ENCODE measurements at places on chromosomes 6 and 20. TPM values are rescaled to one million over a fixed set of nuclear protein-coding genes. Genes with fewer than 3 reads are reported as not detected.

DNA sequence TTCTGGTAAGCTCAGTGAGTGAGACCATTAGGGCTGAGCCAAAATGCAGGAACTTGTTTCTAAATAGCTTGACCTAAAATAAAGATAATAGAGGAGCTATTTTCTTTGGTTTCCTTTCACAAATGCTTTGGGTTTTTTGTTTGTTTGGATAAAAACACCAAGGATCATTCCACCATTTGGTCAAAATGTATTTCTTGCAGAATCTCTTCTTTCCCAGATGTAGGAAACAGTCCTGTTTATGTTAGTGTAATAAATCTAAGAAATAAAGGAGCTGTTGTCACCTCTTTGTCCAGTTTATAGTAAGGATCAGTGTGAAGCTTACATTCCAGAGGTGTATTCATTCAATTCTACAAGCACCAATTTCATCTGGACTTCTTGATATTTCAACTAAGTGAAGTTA lies 297.8 kb downstream of the GJA1 start:
- DNase-seq, result no peak

RHAG gene
- total RNA-seq, result not detected

- DNase-seq, result no peak
These were observed 73.6 kb upstream of the ADTRP start for GRCh38 chr6:11852061-11852651.

DNA sequence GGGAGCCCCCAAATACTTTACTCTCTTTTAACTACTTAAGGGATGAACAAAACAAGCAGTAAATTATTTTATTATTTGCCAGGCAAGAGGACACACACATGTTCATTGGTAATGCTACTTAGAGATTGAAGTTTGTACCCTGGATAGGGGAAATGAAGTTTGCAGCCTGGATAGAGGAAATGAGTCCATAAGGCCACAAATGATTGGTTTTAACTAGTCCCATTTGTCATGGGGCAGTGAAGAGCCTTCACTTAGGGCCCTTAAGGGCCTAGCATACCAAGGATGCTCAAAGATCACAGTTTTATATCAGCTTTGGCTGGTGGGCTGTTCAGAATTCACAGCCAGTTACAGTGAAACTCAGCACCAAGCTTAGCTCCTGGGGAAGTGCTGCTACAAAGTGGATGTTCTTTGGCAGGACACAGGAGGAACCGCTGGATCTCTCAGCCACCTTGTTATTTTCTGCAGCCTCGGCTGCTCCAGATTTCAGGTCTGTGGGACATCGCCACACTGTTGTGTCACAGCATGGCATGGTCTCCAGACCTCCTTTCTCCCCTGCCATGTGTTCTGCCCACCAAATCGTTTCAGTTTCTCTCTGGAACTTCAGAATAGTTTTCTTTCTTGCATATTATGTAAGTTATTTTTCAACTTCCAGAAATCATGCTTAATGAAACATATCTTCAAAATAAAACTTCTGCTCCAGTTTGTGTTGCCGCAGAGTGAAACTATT lies 41.8 kb downstream of the NCOA7 start:
- DNase-seq, result no peak

DNA sequence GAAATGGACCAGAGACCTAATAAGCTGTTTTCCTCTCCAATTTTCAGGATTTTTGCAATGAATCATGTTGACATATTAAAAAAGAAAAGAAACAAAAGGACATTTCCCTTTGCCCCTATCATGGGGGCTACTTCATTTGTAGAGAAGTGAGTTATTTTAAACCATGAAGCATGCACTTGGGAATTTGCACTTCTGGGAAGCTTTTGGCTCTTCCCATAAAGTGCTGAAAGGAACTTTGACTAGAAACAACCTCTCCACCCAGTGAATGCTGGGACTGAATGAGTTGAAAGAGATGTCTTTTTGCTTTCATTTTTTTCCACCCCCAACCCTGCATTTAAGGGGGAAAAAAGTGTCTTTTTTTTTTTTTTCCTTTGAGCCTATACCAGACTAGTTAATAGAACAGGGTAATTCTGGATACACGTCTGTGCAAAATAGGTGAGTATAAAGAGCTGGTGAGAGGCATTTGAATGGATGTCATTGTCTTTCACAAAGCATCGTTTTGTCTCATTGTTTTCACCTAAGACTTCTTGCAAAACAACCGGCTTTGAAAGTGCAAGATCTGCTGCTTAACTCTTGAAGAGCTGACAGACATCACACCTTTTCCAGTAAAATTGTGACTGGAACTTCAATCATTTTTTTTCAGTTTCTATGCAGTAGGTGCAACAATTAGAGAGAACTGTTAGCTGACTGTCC lies 138.7 kb upstream of the BACH2 start:
- no peak for DNase-seq

WASF1 gene
- 10.8 TPM for total RNA-seq

GRCh38 chr20:24465159-24465558 lies 4.3 kb upstream of the SYNDIG1 start:
- no peak for DNase-seq

DNA sequence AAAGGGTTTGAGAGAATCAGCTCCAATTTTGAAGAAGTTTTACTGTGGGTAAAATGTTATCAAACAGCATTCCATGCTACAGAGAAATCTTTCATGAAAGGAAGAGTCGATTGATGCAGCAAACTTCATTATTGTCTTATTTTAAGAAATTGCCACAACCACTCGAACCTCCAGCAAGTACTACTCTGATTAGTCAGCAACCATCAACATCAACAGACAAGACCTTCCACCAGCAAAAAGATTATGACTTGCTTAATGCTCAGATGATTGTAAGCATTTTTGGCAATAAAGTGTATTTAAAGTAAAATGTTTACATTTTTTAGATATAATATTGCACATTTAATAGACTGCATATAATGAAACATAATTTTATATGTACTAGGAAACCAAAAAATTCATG lies 87.5 kb downstream of the AKAP7 start:
- DNase-seq, result no peak

GRCh38 chr6:105898286-105898685 lies 187.8 kb upstream of the PRDM1 start:
- no peak for DNase-seq

CLDN20 gene
- total RNA-seq, result not detected

SLC24A3 gene
- total RNA-seq, result not detected

- no peak for DNase-seq
These were observed 4.7 kb downstream of the GMPR start for GRCh38 chr6:16243055-16243454.

ULBP1 gene
- 0.12 TPM for total RNA-seq

DNA sequence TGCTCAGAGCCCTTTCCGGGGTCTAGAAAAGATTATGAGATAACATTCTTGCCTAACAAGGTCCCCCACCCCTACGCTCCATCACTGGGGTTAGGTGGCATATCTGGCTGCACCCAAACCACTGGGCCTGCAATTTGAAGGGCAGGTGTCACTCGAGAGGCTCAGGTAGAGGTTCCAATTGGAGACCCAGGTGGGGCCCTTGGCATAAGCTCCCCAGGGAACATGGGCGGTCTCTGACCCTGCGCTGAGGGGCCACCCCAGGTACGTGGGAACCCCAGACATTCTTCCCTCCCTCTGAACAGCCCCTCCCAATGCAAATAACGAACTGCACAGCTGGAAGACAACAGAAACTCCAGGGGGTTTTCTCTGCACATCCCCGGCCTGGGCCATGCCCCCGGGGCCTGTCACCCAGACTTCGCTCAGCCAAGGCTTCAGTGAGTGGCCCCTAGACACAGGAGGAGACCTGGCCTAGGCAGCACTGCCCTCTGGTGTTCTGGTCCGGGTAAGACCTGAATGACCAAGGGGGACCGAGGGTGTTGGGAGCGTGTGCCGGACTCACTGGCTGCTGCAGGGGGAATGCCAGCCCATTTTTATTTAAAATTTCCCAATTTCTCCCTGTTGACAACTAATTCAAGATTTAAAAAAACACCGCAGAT lies 47.5 kb downstream of the DSTN start:
- DNase-seq, result peak; percentile 44

SAPCD1 gene
- total RNA-seq, result 11.1 TPM

DNA sequence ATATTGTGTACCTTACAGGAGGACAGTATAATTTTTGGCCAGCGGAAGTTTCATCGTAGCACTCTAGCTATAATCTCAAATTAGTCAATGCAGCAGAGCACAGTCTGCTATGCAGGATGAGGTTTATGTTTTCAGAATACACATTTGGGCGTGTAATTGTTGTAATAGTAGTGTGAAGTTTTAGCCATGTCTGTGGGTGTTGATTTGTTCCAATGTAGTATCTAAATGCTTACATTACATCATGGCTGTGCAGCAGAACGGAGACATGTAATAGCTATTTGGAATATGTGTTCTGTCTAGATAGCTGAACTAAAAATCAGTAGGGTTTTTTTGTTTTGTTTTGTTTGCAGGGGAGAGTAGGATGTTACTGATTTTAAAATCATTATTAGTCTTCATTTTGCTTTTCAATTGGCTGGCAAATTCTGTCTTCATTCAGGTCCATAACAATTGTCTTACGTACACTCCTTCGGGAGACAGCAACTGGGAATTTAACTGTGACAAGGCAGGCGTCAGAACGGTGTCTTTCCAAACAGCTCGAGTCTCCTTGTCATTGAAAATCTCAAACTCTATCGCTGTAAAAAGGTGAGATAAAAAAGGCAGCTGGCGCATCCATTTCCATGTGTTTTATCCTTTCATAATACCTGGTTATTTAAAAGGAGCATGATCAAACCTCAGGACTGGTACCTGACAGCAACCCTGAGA lies 65.1 kb upstream of the CDH4 start:
- DNase-seq, result no peak

DNA sequence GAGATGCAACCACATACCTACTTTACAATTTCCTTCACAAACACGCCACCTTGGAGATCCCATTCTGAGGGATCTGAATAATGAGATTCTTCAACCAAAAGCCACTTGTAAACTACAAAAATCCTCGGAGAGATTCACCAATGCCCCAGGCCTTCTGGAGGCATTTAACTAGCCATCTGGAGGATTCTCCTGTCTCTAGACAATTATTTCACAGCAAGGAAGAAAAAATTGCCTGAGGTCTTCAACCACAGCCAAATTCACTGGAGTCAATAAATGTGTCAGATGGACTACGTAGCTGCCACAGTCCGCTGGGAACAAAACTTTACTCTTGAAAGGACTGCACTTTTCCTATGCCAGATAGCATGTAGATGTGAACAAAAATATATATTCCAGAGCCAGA lies 19.0 kb upstream of the DCDC2 start:
- no peak for DNase-seq

ANKRD66 gene
- not detected for total RNA-seq

TUBB2B gene
- not detected for total RNA-seq

DNA sequence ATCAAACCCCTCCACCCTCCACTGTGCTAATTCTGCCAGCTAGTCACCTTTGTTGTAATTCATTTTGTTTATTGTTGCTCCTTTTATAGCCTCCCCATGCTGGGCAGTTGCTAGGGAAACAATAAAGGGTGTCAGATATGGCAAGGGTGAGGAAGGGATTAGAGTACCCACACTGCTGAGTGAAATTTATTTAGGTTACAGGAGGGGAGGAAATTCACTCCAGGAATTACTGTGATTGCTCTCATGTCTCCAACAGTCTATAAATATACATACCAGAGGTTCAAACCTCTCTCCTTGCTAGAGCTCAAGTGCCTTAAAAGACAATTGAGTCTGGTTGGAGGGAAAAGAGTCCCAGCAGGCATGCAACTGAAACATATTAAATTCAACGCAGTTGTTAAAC lies 90.6 kb upstream of the ADGRF1 start:
- DNase-seq, result no peak

DNA sequence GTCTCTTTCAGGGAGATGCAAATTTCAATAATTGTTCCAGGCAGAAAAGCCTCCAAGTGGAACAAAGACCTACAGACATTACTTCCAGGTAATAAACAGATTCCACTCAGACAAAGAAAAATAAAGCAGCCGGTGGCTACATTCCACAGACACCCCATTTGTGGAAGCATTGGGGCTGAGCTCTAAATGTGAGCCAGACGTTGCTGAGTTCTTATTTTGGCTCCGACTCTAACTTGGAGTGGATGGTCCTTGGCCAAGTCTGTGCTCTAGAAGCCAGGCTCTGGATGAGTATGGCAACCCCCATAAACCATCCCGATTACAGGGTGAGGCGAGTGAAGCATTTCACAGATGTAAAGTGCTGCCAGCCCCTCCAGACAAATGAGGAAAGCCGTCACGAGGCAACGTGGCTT lies 6.6 kb downstream of the TRAM2 start:
- no peak for DNase-seq

GRCh38 chr6:25025248-25025918 lies 89.6 kb upstream of the RIPOR2 start:
- no peak for DNase-seq

DNA sequence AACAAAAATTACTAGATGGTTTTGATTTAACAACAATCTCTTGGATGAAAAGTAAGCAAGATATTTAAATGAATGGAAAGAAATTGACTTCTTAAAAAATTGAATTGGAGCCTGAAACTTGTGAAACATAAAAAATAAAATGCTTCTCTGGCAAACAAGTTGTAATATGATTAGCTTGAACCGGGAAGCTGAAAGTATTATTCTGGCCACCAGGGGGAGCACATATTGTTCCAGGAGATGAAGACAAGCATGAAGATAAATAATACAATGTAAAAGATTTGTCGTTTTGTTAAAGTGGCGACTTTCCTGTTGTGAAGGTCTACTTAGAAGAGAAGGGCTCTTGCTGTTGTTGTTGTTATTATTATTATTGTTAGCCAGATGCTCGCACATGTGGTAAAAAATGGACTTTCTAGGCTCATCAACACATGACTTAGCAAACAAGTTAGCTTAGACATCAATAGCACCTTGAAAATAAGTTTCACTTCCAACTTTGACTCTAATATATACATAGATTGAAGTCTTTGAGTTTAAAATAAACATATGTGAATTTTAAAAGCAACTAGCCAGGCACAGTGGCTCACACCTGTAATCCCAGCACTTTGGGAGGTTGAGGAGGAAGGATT lies 14.2 kb downstream of the PAX1 start:
- DNase-seq, result peak; percentile 36

FIG4 gene
- total RNA-seq, result 31.5 TPM

MDFI gene
- not detected for total RNA-seq

DNA sequence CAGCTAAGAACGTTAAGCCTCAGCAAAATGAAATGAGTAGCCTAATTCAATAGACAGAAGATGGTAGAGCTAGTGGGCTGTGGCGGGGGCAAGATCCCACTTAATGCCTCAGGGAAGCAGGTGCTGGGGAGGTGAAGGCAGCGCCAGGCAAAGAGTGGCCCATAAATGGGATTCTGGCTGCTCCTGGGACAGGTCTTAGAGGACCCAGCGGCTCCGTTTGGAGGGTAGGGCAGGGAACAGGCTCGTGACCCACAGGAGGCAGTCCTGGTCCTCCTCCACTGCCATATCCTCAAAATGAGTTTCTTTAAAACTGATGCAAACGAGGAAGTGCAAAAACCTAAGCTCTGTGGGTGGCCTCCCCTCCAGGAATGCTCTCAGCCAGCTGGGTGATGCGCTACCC lies 32.7 kb downstream of the SAYSD1 start:
- DNase-seq, result no peak

GJA1 gene
- not detected for total RNA-seq

SPATS1 gene
- not detected for total RNA-seq

GRCh38 chr6:87745966-87746721 lies 44.1 kb upstream of the AKIRIN2 start:
- no peak for DNase-seq

KHDC1 gene
- total RNA-seq, result 2.9 TPM

GRCh38 chr6:109308018-109308492 lies 74.2 kb downstream of the CD164 start:
- no peak for DNase-seq
